Neuronal stem cell (in vitro differentiated cells): ENCODE measurements at places on chromosomes 2 and 18.

DNA sequence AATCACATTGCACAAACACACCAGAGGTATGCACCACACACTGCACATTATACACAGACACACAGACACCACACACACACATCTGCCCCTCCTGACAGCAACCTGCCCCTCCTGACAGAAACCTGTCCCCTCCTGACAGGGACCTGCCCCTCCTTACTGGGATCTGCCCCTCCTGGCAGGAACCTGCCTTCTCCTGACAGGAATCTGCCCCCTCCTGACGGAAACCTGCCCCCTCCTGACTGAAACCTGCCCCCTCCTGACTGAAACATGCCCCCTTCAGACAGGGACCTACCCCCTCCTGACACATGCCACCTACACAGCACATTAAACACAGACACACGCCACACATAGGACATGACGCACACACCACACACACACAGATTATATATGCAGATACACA, 88.9 kb downstream of the PXDN start:
- no peak for DNase-seq

- no peak for DNase-seq
Measured at GRCh38 chr2:102283996-102284395, 27.4 kb upstream of the IL1RL1 start.

GRCh38 chr2:27042985-27043634, 8.4 kb upstream of the AGBL5 start:
- no peak for DNase-seq

- DNase-seq, result no peak
Measured at GRCh38 chr2:241237047-241237446, 48.6 kb downstream of the ANO7 start.

DNA sequence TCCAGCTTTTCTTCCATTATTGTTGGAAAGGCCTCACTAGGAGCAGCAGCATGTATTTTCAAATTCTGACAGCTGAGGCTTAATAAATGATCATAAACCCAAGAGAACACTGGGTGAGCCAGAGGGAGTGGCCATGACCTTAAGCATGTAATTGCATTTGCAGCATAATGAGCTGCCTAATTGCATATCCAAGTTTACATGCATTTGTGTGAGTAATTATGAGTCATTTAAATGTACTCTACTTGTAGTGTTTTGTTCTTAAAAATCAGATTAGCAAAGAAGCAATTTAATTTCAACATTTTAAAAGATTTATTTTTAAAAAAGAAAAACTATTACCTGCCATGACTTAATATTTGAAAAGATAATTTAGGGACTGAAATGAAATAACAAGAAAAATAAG, 74.8 kb downstream of the NOL10 start:
- DNase-seq, result no peak

- peak; percentile 68 for DNase-seq
Measured at GRCh38 chr2:30871980-30872789, 64.9 kb upstream of the CAPN13 start.

GRCh38 chr2:202717598-202718310, 83.0 kb downstream of the FAM117B start:
- no peak for DNase-seq

DNA sequence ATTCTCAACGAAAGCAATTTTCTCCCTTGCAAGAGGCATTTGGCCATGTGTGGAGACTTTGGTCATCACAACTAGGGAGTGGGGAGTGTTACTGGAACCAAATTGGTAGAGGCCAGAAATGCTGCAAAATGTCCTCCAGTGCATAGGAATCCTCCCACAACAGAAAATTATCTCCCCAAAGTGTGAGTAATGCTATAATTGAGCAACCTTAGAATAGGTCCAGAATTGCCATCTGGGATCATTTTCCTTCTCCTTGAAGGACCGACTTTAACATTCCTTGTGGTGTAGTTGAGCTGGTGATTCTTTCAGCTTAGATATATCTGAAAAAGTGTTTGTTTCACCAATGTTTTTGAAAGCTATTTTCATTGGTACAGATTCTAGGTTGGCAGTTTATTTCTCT, 111.2 kb upstream of the SMIM21 start:
- no peak for DNase-seq

DNA sequence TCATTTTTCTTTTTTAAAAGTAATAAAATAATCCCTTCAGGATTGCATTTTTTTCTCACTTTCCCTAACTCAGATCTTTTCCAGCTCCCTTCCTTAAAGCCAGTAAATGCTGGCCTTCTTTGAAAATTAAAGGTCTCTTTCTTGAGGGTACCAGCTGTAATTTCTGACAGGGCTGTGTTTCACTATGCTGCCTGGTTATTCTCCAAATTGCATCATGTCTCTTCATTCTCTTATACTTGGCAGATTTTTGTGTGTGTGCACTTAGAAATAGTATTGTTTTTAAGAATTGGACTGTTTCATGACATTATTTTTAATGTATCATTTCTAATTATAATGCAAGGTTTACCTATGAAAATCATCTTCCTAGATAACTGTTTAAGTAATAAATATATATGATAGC, 72.0 kb upstream of the EPB41L5 start:
- no peak for DNase-seq

- DNase-seq, result no peak
Measured at GRCh38 chr18:36124841-36125240, 4.3 kb downstream of the SLC39A6 start.

GRCh38 chr2:113760400-113760799, 4.0 kb upstream of the SLC35F5 start:
- DNase-seq, result no peak

- DNase-seq, result peak; percentile 47
Measured at GRCh38 chr2:199485732-199486335, 28.1 kb upstream of the SATB2 start.

- no peak for DNase-seq
Measured at GRCh38 chr2:174611854-174612253, 14.2 kb upstream of the WIPF1 start.

GRCh38 chr2:120686511-120687168, 49.0 kb upstream of the GLI2 start:
- no peak for DNase-seq

DNA sequence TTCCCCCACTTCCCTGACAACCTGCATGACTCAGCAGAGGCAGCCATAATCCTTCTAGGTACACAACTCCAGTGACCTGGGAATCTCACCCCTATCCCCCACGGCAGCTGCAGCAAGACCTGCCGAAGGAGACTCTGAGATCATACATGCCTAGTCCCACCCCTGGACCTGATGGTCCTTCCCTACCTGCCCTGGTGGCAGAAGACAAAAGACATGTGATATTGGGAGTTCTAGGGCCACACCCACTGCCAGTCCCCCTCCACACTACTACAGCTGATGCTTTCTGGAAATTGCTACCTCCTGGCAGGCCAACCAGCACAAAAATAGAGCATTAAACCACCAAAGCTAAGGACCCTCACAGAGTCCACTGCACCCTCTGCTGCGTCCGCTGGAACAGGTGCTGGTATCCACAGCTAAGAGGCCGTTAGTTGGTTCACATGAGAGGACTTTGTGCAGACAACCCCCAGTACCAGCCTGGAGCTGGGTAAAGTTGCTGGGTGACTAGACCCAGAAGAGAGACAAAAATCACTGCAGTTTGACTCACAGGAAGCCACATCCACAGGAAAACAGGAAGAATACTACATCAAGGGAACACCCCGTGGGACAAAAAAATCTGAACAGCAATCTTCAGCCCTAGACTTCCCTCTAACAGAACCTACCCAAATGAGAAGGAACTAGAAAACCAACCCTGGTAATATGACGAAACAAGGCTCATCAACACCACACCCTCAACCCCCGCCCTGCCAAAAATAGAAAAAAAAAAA, 12.5 kb downstream of the MARCO start:
- no peak for DNase-seq

DNA sequence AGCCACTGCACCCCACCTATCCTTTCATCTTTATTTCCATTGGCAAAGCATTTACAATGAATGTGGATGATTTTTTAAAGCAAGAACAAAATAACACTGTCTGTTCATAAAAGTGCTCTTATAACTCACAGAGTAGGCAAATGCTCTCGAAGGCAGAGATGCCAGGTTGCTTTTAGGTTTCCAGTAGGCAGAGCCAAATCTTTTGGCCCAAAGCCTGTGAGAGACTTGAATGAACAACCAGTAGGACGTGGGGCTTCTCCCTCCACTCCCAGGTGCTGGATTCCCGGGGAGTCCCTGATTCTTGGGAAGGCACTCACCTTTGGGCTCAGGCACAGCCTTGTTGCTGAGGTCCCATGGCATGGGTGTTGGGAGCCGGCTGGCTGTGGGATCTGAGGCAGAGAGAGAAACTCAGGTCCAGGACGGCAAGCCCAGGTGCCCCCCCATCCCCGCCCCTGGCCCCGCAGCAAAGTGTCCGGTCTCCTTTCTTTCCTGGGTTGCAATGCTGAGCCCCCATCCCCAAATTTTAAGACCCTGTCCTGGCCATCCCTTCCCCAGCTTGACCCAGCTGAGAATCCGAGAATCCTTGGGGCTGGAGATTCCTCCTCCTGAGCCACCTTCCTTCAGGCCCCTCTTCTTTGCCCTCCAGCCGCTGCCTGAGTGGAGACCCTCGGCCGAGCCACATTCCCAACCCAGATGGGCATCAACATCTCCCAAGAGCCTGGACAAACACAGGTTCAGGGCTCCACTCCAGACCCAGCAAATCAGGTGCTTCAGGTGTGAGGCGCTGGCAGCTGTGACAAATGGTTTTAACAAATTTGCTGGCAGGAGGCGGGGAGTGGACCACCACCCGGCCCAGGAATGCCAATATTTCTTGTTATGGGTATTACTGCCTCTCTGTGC, 5.8 kb downstream of the NEURL3 start:
- DNase-seq, result no peak

DNA sequence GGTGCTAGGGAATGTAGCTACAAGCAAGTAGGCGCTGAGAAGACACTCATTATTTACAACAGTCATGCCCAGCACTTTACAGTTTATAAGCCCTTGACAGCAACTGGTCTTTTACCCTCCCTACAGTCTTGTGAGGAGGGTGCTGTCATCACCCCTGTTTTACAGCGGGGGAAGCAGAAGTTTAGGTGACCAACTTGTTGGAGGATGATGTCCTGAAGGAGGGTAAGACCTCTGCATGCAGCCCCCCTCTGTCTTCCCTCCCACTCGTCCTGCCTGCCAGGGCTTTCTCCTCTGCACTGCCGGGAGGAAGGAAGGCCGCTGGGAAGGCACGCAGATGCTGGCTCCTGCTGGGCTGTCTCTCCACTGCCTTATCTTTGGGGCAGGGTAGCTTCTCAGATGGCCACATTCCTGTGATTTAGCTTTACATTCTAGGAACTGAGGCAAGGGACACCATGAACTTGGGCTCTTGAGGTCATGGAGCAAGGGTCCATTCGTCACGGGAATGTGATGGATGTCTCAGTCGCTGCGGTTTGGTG, 972 bp downstream of the IL1R1 start:
- DNase-seq, result no peak

GRCh38 chr2:60556576-60557485, 3.4 kb upstream of the BCL11A start:
- DNase-seq, result no peak
